ENCODE measurements at places on chromosomes 3 and 15.

GRCh38 chr3:37521429-37521828 lies 340.3 kb upstream of the CTDSPL start:
- DNase-seq, result no peak

GRCh38 chr3:129398803-129399144 lies 29.7 kb downstream of the EFCAB12 start:
- no peak for DNase-seq

GRCh38 chr3:59593380-59593779 lies 543.6 kb upstream of the CFAP20DC start:
- DNase-seq, result no peak

DNA sequence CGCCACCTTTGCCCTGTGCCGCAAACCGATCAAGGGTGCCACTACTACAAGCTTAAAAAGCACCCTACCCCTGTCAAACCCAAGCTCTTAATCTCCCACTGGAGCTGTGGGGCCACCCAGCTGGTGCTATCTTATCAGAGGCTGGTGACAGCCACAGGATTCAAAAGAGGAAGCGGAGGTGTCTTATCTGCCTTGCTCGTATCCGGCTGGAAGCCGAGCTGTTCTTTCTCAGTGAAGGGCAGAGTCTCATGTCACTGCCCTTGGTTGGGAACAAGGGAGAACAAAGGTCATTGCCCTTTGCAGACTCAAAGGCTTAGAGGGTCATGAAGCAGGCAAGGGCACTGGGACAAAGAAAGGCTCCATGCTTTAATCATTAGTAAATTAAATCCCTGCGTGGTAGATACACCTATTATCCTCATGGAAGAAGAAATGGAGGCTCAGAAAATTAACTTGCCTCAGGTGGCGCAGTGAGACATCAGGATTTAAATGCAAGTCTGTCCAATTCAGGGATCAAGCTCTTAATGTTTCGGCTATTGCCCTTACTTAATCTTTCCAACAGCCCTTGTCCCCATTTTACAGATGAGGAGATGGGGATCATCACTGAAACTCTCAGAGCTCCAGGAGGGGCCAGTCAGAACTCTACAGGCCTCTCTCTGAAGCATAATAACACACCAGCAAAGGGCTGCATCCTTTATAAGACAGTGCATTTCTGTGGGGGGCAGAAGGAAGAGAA lies 360.0 kb upstream of the PROK2 start:
- peak; percentile 93 for DNase-seq

GRCh38 chr3:170711786-170712185 lies 125.9 kb upstream of the SLC7A14 start:
- no peak for DNase-seq

- DNase-seq, result peak; percentile 39
Observed at GRCh38 chr3:156382458-156383346, 172.2 kb downstream of the SSR3 start.
